ENCODE measurements at places on chromosomes 6 and 20.
A peak's percentile ranks its signal among the peaks of the same experiment; 100 is the strongest.

DNA sequence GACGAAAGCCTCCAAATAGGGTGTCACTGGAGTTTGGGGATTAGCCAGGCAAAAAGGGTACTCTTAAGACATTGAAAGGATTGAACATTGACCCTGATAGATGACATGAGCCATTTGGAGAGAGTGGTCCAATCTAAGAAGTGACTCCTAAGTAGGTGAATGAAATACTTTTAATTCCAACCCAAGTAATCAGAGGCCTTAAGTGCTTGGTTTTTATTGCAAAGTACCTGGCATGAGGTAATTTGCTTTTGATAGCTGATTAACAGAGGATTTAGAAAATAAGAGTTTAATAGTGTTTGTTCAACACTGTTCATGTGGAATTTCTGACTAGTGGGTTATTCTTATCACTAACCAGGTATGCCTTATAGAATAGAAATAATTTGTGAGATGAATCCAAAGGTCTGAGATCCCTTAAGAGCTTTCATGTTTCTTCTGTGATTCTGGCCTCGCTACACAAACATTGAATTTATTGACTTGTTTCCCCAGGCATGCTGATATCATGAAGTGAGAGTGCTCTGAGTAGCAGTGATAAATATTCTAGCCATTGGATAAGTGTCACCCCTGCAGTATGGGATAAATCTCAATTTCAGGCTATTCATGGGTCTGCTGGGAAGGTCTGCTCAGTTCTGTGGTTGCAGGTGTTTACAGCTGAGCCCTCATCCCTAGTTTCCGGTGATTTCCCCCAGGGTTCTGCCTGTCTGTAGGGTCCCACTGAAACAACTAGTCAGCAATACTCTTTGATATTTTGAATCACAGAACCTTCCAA lies 6.5 kb downstream of the NCOA7 start:
- DNase-seq: no peak

DNA sequence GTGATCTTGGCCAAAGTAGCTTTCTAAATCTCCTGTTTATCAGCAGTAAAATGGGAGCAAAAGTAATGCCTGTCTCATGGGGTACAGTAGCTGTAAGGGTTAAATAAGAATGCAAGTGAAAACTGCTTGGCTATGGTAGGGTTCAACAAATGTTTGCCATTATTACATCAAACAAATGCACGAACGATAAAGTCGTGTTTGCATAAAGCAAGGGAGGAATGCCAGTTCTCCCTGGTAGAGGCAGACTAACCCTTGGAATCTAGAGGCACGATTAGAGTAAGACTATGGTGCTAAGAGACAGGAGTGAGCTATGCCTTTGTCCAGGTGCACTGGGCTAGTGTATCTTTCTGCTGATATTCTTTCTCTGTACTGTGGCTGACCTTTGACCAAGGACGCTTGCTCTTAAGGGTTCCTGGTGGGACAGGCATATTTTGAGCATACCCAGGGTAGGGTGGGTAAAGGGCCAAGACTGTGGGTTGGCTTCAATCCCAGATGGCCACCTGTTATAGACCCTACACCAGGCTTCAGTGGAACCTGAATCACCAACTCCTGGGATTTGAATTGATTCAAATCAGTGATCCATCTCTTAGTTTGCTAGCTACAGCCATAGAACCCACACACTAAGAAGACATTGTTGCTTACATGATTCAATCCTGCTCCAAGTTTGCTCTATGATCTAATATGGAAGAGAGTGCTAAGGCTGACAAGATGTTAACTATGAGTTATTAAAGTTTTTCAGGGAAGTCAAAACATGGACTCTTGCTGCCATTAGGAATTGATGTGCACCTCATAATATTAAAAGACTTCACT lies 139.9 kb downstream of the CCDC170 start:
- DNase-seq: no peak

GRCh38 chr6:106667022-106667402 lies 37.6 kb downstream of the QRSL1 start:
- DNase-seq: no peak

GRCh38 chr6:134379599-134379998 lies 61.7 kb upstream of the SGK1 start:
- DNase-seq: no peak

- DNase-seq: no peak
Observed at GRCh38 chr20:13061381-13061780, 52.6 kb downstream of the SPTLC3 start.

- no peak for DNase-seq
Observed at GRCh38 chr6:50007819-50008218, 14.0 kb downstream of the DEFB110 start.

DNA sequence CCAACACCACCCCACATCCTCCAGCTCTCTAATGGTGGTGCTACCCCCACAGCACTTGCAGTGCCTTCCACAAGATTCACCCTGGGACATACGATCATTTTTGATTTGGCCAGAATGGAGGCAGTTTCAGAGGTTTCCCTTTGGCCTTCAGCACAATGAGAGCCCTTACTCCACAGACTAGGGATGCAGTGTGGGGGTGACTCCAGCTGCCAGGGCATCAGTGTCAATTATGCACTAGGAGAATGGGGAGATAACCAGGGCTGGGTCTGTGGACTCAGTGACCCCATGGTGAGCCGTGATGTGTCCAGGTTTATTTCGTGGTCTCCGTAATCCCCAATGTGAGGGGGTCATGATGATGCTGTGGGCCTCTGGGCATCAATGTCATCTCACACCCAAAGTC lies 31.5 kb upstream of the MICB start:
- no peak for DNase-seq

- no peak for DNase-seq
Observed at GRCh38 chr6:15751721-15752350, 89.0 kb upstream of the DTNBP1 start.

- peak; percentile 92 for DNase-seq
Observed at GRCh38 chr6:31826793-31827285, 699 bp upstream of the HSPA1B start.

GRCh38 chr6:21608601-21609000 lies 15.1 kb downstream of the SOX4 start:
- no peak for DNase-seq

DNA sequence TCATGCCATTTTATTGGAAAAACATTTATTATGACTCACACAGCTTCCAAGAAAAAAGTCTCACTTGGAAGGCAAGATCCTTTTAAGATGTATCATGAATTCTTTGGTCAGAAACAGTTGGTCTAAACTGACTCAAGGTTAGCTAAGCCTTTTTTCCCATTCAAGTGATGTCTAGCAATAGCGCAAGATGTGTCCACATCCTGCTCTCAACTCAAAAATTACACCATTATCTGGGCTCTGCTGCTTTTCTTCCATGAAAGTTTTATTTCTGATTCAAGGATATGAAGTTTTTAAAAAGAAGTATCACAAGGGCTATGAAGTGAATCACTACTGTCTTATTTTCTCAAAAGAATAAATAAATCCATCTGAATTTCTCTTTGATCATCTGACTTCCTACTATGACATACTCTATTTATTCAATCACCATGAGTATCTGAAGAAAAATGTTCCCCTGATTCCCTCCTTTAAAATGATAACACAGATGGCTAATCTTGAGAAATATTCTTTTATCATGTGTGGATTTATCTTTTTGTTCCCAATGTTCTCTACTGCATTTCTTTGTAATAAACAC lies 139.2 kb downstream of the AHI1 start:
- DNase-seq: no peak

GRCh38 chr20:10469599-10469998 lies 34.5 kb downstream of the SLX4IP start:
- peak; percentile 44 for DNase-seq

DNA sequence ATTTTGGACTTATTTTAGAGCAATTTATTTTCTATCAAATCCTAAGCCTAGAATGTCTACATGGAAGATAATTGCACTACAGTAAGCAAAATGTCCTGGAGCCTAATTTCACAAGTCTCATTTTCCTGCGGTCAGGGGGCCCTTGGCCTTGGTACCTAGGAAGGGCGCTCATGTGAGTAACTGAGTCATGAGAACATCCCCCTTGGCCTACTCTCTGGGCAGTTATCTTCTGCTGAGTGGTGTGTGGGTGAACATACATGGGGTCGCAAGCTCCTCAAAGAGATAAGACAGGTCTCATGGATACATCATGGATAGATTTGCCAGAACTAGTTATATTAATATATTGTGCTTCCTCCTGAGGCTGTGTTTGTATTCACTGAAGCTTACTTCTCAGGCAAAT lies 211.2 kb upstream of the MARCKS start:
- DNase-seq: no peak

GRCh38 chr6:5045416-5045815 lies 39.7 kb upstream of the PPP1R3G start:
- DNase-seq: no peak

GRCh38 chr6:3806169-3806922 lies 42.8 kb upstream of the FAM50B start:
- no peak for DNase-seq

- DNase-seq: peak; percentile 42
Observed at GRCh38 chr6:30554962-30555815, 1.1 kb downstream of the GNL1 start.

- peak; percentile 54 for DNase-seq
Observed at GRCh38 chr6:156779206-156780094, 2.3 kb downstream of the ARID1B start.

DNA sequence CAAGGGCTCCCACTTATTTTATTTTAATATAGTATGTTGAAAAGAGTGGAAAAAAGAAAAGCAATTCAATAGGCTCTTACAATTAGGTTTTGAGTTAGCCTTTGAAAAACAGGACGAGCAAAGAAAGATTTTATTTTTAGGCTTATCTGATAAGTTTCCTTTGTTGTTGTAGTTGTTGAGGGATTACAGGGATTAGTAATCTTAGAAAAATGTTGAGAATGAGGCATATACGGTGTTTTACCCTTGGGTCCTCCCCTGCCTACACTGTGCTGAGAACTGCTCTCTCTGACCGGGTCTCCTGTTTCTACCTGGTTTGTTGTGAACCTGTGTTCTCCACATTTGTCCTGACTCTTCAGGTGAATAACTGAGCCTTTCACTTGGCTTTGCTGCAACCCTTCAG lies 16.7 kb downstream of the TRAPPC3L start:
- no peak for DNase-seq

DNA sequence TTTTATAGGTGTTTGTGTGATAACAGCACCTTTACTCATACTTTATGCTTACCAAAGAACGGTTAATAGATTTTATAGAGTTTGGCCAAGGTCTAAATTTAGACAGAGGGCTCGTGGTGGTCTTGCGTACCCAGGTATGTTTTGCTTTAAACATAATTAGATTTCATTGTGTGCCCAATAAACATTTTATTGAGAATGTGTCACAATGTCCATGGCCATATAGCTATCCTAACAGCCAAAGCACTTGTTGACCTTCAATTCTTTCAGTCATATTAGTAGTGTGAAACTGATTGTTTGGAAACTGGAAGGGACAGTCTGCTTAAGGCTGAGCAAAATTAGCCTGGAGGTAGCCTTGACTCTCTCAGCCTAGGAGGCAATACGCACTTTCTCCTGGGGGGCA lies 48.3 kb upstream of the HDGFL1 start:
- no peak for DNase-seq

DNA sequence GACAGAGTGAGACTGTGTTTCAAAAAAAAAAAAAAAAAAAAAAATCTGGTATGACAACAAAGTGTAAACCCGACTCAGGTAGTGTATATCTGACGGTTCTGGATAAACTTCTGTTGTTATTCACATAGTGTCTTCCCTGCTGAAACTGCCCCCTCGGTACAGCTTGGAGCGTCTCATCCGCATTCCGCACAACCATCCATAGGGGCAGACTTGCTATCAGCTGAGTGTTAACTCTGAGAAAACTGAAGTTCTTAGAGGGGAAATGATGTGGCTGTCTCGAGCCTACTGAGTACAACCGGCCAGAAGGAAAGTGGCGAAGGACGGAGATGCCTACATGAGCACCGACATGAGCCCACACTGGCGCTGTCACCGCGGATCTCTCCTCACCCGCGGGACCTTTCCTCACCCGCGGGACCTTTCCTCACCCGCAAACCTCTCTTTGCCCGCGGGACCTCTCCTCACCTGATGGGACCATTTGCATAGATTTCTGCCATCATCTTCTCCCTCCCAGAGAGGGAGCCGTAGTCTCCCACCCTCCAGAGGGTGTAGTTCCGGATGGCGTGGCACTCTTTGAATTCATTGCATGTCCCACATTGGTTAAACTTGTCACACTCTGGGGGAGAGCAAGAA lies 9.8 kb downstream of the CTSZ start:
- DNase-seq: no peak

- peak; percentile 36 for DNase-seq
Observed at GRCh38 chr20:6784210-6784631, 16.7 kb downstream of the BMP2 start.

GRCh38 chr6:112839525-112839961 lies 492.4 kb downstream of the RFPL4B start:
- DNase-seq: no peak

- DNase-seq: no peak
Observed at GRCh38 chr6:16602035-16602434, 159.2 kb downstream of the ATXN1 start.

- DNase-seq: no peak
Observed at GRCh38 chr6:159390381-159390780, 221.2 kb downstream of the FNDC1 start.

DNA sequence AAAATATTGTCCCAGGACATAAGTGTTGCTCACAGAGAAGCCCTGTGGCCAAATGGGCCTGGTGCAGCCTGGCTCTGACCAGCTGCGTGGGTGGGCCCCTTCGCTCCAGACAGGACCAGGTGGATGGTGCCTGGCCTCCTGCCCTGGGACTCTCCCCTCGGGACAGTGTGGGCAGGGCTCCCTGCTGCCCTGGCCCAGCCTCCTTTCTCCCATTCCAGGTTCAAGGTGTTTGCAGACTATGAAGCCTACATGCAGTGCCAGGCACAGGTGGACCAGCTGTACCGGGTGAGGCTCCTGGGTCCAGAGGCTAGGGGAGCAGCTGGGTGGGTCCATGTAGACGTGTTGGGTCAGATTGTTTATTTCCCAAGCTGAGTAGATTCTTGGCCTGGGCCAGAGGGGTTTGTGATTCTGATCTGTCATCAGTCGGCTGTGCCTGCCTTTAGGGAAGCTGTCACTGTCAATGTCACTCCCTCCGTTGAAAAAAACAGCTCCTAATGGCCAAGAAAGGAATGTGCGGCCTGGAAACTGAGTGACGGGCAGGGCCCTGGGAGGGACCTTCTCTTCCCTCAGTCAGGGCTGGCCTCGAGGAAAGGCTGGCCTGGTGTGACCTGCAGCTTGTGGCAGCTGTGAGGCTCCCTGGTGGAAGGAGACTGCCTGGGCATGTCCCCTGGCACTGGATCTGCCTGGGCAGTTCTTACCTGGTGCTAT lies 47.7 kb downstream of the PYGB start:
- DNase-seq: no peak

GRCh38 chr20:32505723-32506473 lies 79.2 kb downstream of the NOL4L start:
- DNase-seq: no peak

- DNase-seq: no peak
Observed at GRCh38 chr6:161890832-161891297, 617.0 kb upstream of the AGPAT4 start.

DNA sequence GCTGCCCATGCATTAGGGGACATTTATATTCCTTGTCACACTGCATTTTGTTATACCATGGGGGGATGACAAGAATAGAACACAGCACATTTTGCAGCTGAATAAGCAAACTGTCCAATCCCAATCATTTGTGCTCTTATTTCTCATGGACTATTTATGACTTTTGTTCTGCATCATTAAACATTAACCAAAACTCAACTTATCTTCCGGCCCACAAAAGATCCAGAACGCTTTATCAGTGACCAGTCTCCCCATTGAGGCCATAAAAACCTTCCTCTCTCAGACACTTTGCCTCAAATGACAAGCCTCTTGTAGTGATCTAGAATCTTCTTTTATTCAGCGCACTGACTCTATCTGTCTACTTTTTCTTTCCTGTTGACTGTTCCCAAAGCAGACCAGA lies 28.4 kb upstream of the FOXQ1 start:
- DNase-seq: no peak

- DNase-seq: peak; percentile 21
Observed at GRCh38 chr6:143059663-143060353, 881 bp upstream of the AIG1 start.
